Stimulated activated CD8-positive, alpha-beta memory T cell treated with anti-CD3 and anti-CD28 coated beads, Interleukin-7, amount 100 ng/mL, for 48 hours (primary cell): ENCODE measurements at places on chromosomes 3 and 15.

DNA sequence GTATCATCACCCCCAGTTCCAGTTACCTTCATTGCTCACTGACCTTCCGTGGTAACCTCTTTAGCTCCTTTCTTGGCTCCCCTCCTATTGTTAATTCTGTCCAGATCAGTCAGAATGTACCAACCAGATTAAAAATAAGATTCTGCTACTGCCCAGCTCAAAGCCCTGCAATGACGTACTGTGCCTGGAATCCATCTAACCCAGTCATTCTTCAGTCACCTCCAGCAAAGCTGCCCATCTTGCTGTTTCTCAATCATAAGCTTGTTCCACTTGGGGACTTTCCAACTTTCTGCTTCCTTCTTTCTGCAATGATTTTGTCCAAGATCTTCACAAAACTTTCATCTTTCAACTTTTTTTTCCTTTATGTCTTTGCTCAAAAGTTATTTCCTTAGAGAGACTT, 512.0 kb upstream of the ZNF385D start:
- no peak for DNase-seq

DNA sequence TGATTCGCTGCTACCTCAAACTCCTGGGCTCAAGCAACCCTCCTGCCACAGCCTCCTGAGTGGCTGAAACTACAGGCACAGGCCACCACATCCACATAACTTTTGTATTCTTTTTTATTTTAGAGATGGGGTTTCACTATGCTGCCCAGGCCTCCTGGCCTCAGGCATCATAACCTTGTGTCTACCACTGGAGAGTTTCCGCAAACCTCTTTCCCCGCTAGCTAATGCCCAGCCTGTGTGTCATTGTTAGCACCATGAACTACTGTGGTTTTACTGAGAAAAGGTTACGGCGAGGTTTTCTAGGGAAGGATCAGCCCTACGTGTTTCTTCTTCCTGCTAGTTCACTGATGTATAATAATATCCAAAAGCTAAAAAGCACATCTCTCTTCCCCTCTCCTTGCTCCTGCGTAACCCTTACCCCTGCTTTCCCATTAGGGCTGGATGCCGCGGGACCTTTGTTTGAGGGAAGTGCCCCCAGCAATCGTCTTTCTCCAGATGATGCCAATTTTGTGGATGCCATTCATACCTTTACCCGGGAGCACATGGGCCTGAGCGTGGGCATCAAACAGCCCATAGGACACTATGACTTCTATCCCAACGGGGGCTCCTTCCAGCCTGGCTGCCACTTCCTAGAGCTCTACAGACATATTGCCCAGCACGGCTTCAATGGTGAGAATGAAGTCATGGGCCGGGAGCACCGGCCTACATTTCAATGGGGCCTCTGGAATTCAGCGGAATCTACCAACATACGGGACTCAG, 113.7 kb downstream of the LIPC start:
- DNase-seq, result peak; percentile 49

- no peak for DNase-seq
Observed at GRCh38 chr15:46710401-46710960, 1006.8 kb upstream of the SEMA6D start.

GRCh38 chr15:74036271-74037170, 42.0 kb downstream of the PML start:
- no peak for DNase-seq

GRCh38 chr3:23073724-23074305, 129.3 kb upstream of the UBE2E2 start:
- no peak for DNase-seq
